Small intestine (tissue), 16 donors: ENCODE measurements at places on chromosomes 12 and 14. TPM values are rescaled to one million over a fixed set of nuclear protein-coding genes. Genes with fewer than 3 reads are reported as not detected.

The SLC7A7 gene
- polyA plus RNA-seq, result 355 TPM

The JAG2 gene
- polyA plus RNA-seq, result 7.4 TPM

The RD3L gene
- polyA plus RNA-seq, result not detected

The KRT73 gene
- polyA plus RNA-seq, result not detected

The TUNAR gene
- polyA plus RNA-seq, result 2.0 TPM
